Neural crest cell (in vitro differentiated cells): ENCODE measurements at places on chromosomes 3 and 15.

- no peak for DNase-seq
These were observed 66.1 kb downstream of the ADAMTS17 start for GRCh38 chr15:100275641-100276040.

GRCh38 chr15:67521783-67522568 is 1.0 kb downstream of the C15orf61 start:
- no peak for DNase-seq

GRCh38 chr3:53067567-53067966 is 21.7 kb upstream of the SFMBT1 start:
- DNase-seq, result no peak

GRCh38 chr15:48096355-48096786 is 24.4 kb upstream of the SLC24A5 start:
- no peak for DNase-seq

- DNase-seq, result no peak
These were observed 73.5 kb upstream of the SPATA16 start for GRCh38 chr3:173214576-173214975.

DNA sequence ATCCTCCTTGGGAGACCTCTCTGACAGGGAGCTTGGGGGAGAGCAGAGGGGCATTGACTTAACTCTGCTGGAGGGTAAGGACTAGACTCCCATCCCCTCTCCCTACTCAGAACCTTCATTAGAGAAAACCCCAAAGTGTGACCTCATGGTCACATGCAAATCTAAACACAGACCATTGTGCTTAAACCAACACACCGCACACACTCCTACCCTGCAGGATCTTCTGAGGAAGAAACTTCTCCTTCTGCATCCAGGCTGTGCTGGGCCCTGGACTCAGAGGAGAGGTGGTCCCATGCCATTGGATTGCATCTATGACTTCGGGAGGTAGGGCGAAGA is 805 bp upstream of the PARP16 start:
- DNase-seq, result no peak

DNA sequence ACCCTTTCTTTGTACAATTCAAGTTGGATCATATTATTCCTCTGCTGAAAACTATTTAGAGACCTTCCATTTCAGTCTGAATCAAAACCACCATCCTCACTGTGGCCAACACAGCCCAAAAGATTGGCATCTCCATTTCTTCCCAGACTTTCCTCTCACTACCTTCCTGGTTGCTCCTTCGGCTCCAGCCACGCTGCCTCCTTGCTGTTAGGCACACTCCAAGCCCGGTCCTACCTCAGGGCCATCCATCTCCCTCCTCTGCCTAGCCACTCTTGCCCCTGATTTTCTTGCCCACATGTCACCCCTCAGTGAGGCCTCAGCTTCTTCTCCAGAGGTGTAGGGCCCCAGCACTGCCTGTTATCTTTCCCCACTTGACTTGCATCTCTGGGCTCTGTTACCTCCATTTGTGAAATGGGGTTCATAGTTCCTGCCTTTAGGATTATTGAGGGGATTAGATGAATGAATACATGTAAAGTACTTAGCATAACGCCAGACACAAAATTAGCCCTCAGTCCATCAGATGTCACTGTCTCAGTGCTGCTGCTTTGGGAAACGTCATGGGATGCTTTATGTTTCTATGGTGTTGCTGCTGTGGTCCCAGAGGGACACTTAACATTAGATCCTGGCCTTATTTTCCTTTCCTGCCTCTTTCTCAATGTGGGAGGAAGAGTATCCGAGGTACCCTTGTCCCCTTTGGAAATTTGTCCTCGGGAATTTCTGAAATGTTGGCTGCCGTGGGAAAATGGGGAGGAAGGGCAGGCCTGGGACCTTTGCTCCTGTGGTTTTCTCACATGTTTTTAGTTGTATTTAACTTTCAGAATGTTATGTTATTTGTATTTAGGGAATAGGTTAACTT is 31.3 kb downstream of the SNRK start:
- DNase-seq, result no peak

- DNase-seq, result no peak
These were observed 54.0 kb upstream of the SKOR1 start for GRCh38 chr15:67771189-67771800.

GRCh38 chr3:81622395-81622794 is 139.1 kb downstream of the GBE1 start:
- no peak for DNase-seq

DNA sequence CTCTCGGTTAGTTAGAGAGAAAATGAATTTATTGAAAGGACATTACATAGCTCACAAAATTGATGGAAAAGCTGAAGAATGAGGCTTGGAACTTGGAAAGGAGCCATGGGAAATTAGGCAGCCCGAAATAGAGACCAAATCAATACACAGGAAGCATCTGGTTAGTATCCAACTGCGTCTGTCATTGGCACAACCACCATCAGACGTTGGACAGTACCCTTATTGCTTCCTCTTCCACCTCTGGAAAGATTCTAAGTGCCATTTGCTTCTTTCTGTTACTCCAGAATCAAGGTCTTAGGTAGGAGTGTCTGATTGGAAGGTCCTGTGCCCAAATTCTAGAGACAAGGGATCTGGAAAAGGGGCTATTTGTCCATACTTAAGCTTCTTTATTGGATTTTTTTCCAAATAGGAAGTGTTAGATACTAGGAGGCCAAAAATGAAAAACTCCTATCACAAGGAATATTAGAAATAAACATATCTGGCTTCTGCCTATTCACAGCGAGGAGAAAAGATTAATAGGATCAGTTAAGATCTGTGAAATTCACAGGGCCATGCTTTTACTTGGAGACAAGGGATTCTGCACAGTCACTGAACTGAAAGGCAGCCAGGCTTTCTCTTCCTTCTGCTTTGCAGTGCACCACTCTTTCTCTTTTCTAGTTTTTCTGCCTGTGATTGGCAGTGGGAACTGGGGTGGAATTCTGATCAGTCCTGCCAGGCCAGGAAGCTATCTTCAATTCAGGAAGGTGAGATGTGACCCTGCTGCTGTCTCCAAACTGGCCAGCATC is 10.7 kb upstream of the HACD2 start:
- no peak for DNase-seq

GRCh38 chr15:36428102-36428845 is 151.2 kb upstream of the CDIN1 start:
- no peak for DNase-seq

DNA sequence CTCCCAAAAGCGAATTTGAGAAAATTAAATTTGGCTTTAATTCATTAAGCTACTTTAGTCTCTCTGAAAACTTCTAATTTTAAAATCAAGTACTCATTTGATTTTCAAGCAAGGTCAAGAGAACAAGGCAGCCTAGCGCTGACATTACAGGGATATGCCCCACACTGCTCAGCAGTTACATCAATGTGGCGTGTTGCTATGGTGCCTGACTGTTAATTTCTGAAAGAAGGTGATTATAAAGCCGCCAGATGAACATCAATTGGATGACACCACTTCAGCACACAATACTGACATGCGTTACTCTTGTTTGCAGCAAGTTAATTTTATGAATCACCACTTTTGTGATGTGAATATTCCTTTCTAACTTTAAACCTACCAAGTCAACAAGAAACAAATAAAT is 284.4 kb downstream of the FOXP1 start:
- no peak for DNase-seq

DNA sequence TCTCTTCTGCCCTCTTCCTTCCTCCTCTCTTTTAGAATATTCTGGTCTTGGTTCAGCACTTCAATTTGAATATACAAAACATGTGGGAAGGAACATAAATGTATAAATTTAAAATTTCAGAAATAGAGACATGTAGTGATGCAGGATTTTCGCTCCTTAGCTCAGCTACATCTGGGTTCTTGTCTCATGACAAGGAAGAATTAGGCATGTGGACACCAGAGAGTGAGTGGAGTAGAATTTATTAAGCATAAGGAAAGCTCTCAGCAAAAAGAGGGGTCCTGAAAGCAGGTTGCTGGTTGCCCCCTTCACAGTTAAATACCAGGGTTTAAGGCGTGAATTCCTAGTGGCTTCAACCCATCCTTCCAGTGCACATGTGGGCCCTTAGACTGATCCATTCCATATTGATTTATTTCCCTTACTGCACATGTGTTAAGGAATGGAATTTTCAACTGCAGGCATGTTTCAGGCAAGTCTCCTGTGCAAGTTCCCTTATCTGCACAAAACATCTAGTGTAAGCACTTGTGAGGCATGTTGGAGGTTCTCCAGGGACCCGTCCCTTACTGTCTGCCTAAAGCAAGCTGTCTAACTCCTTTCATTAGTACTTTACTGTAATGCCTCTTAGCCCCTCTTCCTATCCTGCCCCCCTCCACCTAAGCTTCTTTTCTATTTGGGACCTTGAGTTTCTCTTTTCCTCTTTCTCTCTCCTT is 133.2 kb upstream of the STRIT1 start:
- DNase-seq, result no peak

GRCh38 chr15:93894438-93895036 is 336.8 kb upstream of the MCTP2 start:
- DNase-seq, result no peak

GRCh38 chr3:97935842-97936241 is 36.4 kb downstream of the RIOX2 start:
- no peak for DNase-seq

- no peak for DNase-seq
These were observed 48.6 kb upstream of the TRIM59 start for GRCh38 chr3:160498202-160498601.

- no peak for DNase-seq
These were observed 874 bp upstream of the ERC2 start for GRCh38 chr3:56469141-56469540.

- DNase-seq, result no peak
These were observed 340.9 kb upstream of the TPRG1 start for GRCh38 chr3:188830893-188831292.

DNA sequence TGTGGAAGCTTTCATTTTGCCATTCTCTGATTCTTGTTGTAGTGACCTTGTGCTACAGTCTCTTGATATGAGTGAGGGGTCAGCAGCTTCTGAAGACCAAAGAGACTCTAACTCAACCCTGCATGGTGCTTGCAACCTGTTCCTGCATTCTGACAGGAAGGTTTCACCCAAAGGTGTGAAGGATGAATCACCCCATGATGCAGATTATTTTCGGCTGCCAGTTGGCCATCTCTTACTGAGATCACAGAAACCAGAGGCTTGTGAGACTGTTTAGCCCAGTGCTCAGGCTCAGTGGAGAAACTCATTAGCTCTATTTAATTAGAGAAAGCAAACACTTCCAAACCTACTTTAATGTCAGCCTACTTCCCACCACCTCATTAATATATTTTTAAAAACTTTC is 29.2 kb upstream of the TPRG1 start:
- no peak for DNase-seq

- no peak for DNase-seq
These were observed 307.9 kb upstream of the CBLB start for GRCh38 chr3:106176734-106177133.

DNA sequence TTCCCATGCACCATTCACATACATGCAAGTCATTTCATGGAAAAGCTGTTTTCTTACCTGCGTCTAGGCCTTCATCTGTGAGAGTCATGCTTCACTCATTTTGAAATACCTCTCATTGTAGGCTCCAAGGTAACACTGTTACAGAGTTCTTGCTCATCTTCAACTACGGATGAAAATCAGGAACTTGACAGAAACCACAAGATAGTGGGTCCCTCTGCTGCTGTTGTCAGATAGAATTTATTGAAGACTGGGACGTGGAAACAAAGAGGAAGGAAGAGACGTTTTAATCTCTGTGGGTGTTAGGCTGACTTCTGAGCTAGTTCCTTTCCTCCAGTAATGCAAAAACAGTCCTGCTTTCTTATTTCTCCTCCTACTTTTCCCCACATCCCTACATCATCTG is at the start of gene P2RY14:
Gene P2RY14 (minus strand): TSS at position 313 of the 400 bp plus-strand sequence. CDS start 64,226 bp downstream, outside the sequence.
- no peak for DNase-seq
